ENCODE measurements at places on chromosomes 6 and 20. TPM values are rescaled to one million over a fixed set of nuclear protein-coding genes. Genes with fewer than 3 reads are reported as not detected.
A peak's percentile ranks its signal among the peaks of the same experiment; 100 is the strongest.

Gene PRKN
- 0.33 TPM for total RNA-seq

Gene SCRT2
- not detected for total RNA-seq

Gene CALHM4
- total RNA-seq, result not detected

Gene PBX2
- total RNA-seq, result 46.5 TPM

Gene LHFPL5
- not detected for total RNA-seq

Gene CCDC170
- total RNA-seq, result not detected

Gene LCA5
- 0.22 TPM for total RNA-seq

Gene TGM2
- not detected for total RNA-seq

Gene ENPP5
- 0.24 TPM for total RNA-seq

Gene LKAAEAR1
- 0.33 TPM for total RNA-seq

DNA sequence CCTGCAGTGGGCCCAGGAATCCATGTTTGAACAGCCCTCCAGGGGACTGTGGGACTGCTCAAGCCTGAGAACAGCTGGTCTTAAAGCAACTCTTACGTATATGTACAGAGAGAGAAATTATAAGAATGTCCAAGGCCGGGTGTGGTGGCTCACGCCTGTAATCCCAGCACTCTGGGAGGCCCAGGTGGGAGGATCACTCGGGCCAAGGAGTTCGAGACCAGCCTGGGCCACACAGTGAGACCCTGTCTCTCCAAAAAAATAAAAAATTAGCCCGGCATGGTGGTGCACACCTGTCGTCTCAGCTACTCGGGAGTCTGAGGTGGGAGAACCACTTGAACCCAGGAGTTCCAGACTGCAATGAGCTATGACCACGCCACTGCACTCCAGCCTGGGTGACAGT, 134.0 kb downstream of the DTNBP1 start:
- no peaks in the 10 kb centered on the region for H3K27me3 ChIP-seq
- peaks cover 59% of the 10 kb centered on the region for H3K36me3 ChIP-seq
- DNase-seq, result no peak
- H3K4me3 ChIP-seq, result no peak overlapping the region
- no peak overlapping the region for H3K27ac ChIP-seq

GRCh38 chr6:282867-283416, 9.3 kb upstream of the DUSP22 start:
- H3K4me3 ChIP-seq, result no peak overlapping the region
- no peaks in the 10 kb centered on the region for H3K27me3 ChIP-seq
- H3K36me3 ChIP-seq, result no peaks in the 10 kb centered on the region
- peaks cover 28% of the 10 kb centered on the region for H3K4me1 ChIP-seq

DNA sequence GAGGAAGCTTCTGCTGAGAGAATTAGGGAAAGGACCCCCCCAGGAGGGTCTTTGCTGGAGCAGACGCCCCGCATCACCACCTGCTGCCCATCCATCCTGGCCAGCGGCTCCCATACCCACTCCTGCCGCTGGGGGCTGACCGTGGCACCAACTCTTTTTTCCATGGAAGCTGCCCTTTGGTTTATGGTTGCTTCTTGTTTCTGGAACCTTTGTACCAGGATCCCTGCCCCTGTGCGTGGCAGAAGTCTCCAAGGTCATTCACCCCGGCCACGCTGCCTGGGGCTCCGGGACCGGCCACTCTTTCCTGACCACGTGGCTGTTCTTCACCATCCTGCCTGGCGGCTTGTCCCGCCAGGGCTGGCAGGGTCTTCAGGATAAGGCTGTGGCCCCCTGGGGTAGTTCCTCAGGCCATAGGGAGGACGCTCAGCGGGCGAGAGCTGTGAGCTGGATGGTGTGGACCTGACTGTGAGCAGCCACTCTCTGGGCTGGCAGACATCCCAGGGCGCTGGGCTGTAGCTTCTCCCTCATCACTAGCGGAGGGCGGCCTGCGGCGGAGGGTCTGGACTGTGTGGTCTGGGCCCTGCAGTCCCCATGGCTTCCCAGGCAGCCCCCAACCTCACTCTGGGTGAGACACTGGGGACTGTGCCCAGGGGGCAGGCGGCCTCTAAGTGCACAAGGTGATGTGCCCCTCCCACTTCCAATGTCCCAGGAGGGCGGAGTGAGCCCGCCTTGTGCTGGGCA, 22.8 kb upstream of the RBBP8NL start:
- H3K36me3 ChIP-seq, result no peaks in the 10 kb centered on the region
- no peaks in the 10 kb centered on the region for H3K4me1 ChIP-seq
- H3K27me3 ChIP-seq, result peaks cover 11% of the 10 kb centered on the region
- H3K27ac ChIP-seq, result no peak overlapping the region
- no peak for DNase-seq

GRCh38 chr6:89597988-89598387, 40.6 kb downstream of the LYRM2 start:
- no peaks in the 10 kb centered on the region for H3K27me3 ChIP-seq
- H3K27ac ChIP-seq, result no peak overlapping the region
- no peaks in the 10 kb centered on the region for H3K36me3 ChIP-seq
- H3K4me1 ChIP-seq, result peaks cover 18% of the 10 kb centered on the region
- H3K4me3 ChIP-seq, result no peak overlapping the region

DNA sequence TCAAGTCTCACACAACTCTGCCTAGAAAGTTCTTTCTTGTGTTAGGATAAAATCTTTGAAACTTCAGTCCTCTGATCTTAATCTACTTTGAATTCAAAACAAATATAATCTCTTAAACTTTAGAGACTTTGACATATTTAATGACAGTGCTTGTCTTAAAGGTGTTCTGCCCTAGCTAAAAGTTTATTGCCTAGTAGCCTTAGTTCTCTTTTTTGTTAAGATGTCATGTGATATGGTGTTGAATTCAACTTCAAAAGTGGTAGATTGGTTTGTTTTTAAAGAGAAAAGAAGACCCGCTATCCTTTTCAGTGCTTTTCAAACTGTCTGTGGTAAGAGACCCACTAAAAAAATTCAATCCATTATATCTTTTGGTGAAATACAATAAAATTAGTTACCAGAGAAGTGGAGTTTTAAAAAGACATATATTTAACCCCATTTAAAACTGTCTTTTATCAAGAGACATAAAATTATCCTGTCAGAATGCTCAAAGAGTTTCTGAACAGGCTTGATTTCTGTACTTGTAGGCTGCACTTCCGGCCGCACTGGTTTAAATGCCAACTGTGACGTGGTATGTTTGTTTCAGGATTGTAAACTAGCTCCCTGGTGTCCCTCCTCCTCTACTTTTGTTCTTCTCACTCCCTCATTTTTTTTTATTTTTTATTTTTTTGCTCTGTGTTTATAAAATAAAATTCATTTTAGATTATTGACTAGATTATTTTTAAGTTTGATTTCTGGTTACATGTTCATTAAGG, 76.5 kb downstream of the QKI start:
- H3K4me3 ChIP-seq, result no peak overlapping the region
- H3K4me1 ChIP-seq, result peaks cover 54% of the 10 kb centered on the region
- peak overlapping the region; percentile 56 for H3K27ac ChIP-seq

DNA sequence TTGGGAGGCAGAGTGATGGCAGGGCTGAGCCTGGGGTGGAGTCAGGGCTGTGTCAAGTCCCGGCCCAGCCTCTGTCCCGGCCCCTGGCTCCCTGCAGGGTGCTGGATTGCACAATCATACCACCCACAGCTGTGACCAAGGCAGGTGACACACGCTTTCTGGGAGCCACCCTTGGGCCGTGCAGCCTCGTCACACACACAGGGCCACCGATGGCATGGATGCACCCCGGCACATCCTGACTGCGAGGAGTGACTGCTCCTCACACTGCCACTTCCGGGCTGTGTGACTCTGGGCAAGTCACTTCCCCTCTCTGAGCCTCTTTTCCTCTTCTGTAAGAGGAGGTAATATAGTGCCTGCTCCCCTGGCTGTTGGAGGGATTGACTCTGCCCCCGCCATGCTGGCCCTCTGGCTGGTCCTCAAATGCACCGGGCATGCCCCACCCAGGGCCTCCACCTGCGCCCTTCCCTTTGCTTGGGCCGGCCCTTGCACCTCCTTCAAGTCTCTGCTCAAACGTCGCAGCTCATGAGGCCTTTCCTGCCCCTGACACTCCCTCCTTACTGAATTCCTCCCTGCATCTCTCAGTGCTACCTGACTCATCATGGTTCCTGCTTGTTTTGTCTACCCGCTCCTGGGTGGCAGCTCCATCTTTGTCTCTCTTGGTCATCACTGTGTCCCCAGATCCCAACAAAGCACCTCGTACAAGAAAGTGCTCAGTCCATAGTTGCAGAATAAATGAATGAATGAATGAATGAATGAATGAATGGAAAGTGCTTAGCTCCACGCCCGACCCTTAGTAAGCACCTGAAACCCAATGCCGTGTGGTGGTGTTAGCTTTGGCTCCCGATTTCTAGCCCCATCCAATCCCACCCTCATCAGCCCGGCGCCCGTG, 93.5 kb downstream of the CEBPB start:
- H3K36me3 ChIP-seq, result no peaks in the 10 kb centered on the region
- no peak overlapping the region for H3K27ac ChIP-seq
- H3K4me3 ChIP-seq, result no peak overlapping the region
- no peaks in the 10 kb centered on the region for H3K27me3 ChIP-seq
- no peak for DNase-seq

DNA sequence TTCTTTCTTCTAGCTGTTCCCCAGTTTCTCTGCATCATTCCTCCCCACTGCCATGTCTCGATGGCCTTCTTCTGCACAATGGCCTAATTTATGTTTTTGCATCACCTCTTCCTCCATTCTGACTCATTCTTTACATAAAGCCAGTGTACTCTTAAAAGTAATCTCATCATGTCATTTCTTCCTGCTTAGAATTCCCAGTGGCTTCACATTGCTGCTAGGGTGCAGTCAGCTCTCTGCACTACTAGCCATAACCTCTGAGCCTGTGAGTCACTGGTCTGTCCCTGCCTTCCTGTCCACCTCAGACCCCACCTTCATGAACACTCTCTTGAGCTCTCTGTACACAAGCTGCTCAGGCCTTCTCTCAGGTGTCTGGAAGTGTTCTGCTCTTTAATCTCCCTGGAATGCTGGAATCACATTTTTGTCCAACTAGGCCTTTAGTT, 24.1 kb upstream of the TRIM27 start:
- H3K27ac ChIP-seq, result no peak overlapping the region
- no peak for DNase-seq
- H3K27me3 ChIP-seq, result no peaks in the 10 kb centered on the region
- H3K36me3 ChIP-seq, result peaks cover 2% of the 10 kb centered on the region

GRCh38 chr20:22525069-22525820, 59.1 kb downstream of the FOXA2 start:
- no peak for DNase-seq
- H3K27me3 ChIP-seq, result no peaks in the 10 kb centered on the region
- no peak overlapping the region for H3K27ac ChIP-seq
- H3K4me3 ChIP-seq, result no peak overlapping the region

DNA sequence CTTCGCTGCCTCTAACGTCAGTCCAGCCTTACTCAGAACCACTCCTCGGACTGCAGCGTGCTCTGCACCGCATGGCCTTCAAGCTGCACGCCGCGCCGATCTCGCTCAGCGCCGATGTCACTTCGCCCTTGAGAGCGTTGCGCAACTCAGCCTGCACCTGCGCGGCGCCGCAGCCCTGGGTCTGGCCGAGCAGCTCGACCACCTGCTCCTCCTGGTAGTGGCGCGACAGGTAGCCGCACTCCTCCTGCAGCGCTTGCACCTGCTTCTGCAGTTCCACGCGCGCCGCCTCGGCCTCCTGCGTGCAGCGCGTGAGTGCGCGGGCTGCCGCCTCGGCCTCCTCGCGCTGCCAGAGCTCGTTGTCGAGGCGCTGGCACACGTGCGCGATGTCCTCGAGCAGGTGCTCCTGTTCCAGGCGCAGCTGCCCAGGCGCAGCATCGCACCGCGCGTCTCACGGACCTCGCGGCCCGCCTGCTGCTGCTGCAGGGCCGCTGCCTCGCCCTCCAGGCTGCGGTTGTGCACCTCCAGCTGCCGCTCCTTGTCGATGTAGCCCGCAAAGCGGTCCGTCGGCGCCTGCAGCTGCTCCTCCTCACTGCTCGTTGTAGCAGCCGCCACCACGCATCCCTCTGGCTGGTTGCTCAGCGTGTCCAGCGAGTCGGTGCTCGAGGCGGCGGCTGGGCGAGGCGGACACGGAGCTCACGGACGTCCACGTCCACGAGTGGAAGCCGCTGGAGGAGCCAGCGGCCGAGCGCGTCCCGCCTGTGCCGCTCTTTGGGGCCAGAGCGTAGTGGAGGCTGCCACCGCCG, 380.6 kb upstream of the CHD6 start:
- H3K4me1 ChIP-seq, result no peaks in the 10 kb centered on the region
- no peaks in the 10 kb centered on the region for H3K36me3 ChIP-seq
- no peak overlapping the region for H3K4me3 ChIP-seq
- no peak for DNase-seq

- H3K4me3 ChIP-seq, result peak overlapping the region; percentile 56
- H3K27ac ChIP-seq, result peak overlapping the region; percentile 74
- DNase-seq, result no peak
- peaks cover 12% of the 10 kb centered on the region for H3K36me3 ChIP-seq
Measured at GRCh38 chr6:13711324-13711732, 307 bp downstream of the RANBP9 start.

DNA sequence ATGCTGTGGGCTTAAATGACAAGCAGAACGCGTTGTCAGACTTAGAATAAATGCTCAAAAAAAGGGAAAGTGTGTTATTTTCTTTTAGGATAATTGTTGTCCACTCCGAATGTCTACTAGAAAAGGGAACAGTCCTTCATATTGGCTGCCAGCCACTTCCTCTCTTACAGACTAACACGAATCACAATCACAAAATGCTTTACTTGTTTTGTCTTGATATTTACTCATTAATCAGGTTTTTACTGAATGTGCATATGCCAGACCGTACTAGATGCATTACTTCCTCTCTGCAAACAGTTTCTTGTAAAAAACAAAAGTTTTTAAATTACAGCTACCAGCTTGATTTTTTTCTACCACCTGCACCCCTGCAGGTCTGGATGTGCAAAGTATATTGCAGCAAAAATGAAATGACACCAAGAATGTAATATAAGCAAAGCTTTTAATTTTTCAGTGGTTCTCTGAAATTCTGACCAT, 821 bp downstream of the DHX35 start:
- peak overlapping the region; percentile 95 for H3K4me3 ChIP-seq
- H3K27ac ChIP-seq, result peak overlapping the region; percentile 80
- H3K4me1 ChIP-seq, result peaks cover 32% of the 10 kb centered on the region
- no peaks in the 10 kb centered on the region for H3K27me3 ChIP-seq

DNA sequence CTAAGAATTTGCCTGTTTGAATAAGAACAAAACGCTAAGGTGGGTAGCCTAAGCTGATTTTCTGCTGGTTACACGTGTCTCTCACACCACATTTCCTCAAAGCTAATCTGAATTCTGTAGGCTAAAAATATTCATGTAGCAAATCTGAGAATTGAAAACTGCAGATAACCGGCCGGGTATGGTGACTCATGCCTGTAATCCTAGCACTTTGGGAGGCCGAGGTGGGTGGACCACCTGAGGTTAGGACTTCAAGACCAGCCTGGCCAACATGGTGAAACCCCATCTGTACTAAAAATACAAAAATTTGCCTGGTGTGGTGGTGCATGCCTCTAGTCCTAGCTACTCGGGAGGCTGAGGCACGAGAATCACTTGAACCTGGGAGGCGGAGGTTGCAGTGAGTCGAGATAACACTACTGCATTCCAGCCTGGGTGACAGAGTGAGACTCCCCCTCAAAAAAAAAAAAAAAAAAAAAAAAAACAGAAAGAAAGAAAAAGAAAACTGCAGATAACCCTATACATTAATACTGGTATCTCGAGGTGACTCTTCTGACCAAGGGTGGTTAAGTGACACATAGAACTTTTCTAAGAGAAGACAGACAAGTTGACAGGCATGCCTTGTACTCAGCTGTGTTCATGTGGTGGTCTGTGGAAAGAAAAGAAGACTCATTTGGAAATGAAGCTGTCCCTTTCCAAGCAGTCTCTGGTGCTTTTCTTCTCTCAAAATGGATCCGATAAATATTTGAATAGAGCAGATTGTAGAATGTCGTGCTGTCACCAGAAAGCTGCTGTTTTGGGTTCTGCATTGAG, 24.7 kb upstream of the ASXL1 start:
- H3K27me3 ChIP-seq, result no peaks in the 10 kb centered on the region
- H3K36me3 ChIP-seq, result peaks cover 33% of the 10 kb centered on the region
- peaks cover 37% of the 10 kb centered on the region for H3K4me1 ChIP-seq

Data from activated naive CD4-positive, alpha-beta T cell treated with anti-CD3 and anti-CD28 coated beads for 36 hours (primary cell).